ENCODE measurements at places on chromosomes 7 and 10.

DNA sequence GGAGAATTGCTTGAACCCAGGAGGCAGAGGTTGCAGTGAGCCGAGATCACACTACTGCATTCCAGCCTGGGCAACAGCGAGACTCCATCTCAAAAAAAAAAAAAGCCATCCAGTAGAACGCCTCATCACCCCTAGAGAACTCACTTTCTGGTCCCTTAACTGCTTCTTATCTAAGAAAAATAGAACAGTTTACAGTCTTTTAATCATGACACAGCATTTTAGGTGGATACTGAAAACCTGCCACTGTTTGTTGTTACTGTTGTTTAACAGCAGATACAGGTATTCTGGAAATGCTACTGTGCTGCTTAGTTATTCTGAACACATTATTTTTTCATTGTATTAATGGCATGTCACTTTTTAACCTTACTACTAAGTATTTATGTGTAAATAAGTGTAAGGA lies 624.3 kb upstream of the GHITM start:
- DNase-seq = no peak

GRCh38 chr7:155979566-155979965 lies 167.3 kb upstream of the SHH start:
- DNase-seq = no peak

DNA sequence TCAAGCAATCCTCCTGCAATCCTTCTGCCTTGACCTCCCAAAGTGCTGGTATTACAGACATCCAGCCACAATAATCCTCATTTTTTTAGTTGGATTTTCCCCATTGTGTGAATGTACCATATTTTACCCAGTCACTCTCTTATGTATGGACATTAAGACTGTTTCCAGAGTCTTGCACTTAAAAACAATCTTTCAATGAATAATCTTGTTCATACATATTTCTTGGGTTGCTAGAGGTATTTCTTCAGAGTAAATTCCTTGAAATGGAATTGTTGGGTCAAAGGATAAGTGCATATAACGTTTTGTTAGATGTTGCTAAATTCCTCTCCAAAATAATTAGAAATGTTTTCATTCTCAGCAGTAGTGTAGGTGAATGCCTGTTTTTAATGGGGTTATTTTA lies 283.1 kb upstream of the KAT6B start:
- DNase-seq = no peak

DNA sequence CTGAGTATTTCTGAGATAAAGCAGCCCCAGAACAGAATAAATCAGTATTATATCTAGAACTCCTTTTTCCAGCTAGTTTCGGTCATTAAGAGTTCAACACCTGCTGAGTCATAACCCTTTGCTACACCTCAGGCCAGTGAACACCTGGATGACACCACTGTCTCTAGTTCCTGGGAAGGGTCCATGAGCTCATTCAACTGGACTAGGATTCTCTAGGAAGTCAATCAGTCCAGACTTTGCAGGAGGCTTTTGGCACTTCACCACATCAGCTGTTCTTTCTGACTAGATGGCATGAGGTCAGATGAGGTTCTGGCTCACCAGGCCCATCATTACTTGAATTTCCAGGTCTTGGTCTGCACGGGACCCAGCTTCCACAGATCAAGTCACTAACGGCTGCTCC lies 11.7 kb downstream of the SLC39A12 start:
- no peak for DNase-seq

- DNase-seq = no peak
Measured at GRCh38 chr10:3102720-3103427, 35.5 kb downstream of the PFKP start.

DNA sequence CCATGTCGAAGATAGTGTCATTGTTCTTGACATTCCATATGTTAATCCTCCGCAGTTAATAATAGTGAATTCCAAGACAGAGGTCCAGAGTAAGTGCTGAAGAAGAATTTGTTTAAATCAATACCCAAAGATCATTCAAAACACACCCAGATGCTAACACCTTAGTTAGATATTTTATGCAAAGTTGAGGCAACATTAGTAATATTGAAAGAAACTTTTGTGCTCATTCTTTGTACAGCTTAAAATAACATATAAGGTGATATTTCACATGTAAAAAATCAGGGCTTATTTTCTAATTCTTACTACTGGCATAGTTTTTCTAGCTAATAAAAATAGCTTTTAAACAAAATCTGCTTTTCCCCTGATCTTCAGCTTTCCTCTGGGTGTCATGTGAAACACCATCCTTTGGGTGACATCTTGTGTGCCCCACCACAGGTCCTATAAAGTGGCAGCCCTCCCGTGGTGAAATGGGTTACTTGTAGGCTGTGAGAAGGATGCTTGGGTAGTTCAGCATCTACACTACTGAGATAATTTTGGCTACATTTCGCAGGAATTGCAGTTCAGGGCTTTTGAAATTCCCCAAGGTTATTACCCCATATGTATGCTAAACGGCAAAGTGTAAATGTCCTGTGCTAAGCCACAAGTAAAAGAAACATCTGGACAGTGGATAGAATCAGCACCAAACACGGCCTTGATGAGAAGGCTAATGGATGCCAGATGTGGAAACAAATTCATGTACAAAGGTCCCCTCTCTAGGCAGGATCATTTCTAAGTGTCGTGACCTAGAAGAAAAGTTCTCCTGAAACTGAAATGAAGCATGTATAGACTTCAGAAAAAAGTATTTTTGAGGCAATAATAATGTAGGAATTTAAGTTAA lies 105.4 kb downstream of the GRM3 start:
- DNase-seq = no peak

DNA sequence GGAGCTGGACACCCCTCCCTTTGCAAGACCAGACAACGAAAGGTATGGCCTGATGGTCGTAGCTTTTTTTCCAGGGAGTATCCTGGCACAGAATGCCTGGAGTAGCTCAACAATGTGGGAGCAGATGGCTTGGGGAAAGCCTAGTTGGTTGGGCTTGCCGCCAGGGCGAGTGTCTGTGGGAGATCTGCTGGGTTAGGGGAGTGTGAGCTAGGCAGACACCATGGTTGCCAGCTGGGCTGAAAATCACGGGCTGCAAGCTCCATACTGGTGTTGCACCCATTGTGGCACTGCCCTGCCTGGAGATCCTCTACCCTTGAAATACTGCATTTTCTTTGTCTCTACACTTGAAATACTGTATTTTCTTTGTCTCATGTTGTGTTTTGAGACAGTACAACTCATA lies 538.3 kb downstream of the PCDH15 start:
- DNase-seq = no peak

DNA sequence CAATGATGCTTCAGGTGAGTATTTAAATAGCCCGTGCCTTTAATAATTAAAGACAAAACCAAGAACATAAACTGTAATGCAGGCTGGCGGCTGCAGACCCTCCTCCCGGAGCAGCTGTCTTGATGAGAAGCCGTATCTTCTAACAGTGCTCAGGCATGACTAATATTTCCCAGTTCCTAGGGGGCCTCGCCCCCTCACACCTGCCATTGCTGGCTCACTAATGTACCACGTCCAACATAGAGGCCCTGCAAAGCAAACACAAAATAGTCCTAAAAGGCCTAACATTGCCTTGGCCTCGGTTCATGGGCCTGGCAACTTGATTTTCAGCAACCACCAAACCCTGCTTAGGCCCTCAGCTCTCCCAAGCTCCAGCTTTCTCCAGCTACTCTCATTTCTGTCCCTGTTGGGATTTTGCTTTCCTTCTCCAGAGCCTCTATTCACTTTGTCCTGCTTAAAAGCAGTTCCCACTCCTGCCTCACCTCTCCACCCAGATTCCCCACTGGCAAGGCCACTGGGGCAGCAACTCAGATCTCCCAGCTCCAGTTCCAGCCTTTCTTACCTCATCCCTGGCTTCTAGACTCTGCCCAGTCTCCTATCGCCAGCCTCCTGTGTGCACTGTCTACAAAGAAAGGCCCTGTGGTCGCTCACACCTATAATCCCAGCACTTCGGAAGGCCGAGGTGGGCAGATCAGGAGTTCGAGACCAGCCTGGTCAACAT lies 16.2 kb downstream of the SORBS1 start:
- no peak for DNase-seq

GRCh38 chr7:30896783-30897637 lies 14.6 kb upstream of the AQP1 start:
- no peak for DNase-seq

DNA sequence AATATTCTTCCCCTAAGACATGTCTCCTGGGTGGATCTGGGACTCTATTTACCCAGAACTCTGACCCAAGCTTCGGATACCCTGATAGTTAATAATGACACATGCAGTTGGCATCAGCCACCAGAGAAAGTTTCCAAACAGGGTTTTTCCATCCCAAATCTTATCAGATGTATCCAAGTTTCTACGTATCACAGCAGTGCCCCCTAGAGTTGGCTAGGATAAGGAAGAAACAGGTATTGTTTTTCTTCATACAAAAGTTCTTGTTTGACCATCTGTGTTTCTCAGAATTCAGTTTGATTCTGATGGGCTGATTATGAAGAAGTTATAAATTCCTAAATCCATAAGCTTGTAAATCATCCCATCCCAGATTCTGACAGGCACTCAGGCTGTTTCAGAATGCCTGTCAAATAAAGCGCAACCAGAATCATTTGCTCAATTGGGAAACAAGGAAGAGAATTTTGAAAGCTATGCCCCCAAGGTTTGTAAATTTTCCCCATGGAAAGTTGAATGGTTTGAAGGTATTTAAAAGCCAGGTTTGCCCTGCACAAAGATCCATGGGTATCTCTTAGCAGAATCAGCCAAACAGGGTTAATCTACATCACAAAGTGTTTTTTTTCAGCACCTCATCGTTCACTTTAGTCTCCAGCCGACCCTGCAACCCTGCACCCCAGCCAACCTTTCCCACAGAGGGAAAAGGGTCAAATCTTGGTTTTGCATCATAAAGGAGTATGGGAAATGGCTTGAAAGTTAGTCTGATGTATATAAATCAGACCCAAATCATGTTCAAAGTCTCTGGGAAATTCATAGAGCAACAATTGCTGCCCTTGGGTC lies 47.4 kb downstream of the NRAP start:
- no peak for DNase-seq

GRCh38 chr10:51602326-51602725 lies 97.1 kb downstream of the CSTF2T start:
- no peak for DNase-seq

- DNase-seq = peak; percentile 37
Measured at GRCh38 chr7:105521717-105522463, at the start of gene PUS7. PUS7 (minus strand) TSS chr7:105522271; CDS start chr7:105508512, 13,759 bp downstream.

Data from esophagus squamous epithelium (tissue), 5 donors.